Muscle of leg (tissue), 16 donors: ENCODE measurements at places on chromosomes 3 and 15.

DNA sequence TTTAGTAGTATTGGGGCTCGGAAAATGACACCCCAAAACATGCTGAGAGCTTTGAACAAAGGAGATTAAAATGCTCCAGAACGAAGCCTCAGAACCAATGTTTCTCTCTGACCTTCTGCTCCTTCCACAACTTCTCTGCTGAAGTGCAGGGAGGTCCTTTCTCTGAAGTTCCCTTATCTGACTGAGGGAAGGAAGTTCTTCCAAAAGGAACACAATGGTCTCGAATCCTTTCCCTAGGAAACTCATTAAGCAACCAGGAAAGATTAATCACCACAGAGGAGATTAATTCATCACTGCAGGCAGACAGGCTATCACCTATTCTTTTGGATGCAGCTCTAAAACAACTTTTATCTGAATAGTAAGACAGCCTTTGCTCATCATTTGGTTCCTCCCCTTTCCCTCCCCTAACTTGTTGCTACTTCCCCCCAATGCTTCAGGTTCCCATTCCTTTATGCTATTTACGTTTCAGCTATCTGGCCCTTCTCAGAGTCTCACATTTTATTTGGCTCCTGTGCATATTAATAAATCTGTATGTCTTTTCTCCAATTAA, 18.2 kb upstream of the WDR49 start:
- no peak overlapping the region for H3K27ac ChIP-seq
- H3K4me1 ChIP-seq, result no peaks in the 10 kb centered on the region
- H3K4me3 ChIP-seq, result no peak overlapping the region

GRCh38 chr3:118810499-118811035, 224.1 kb downstream of the IGSF11 start:
- H3K27ac ChIP-seq, result no peak overlapping the region
- no peaks in the 10 kb centered on the region for H3K4me1 ChIP-seq
- no peak overlapping the region for H3K4me3 ChIP-seq
- H3K36me3 ChIP-seq, result no peaks in the 10 kb centered on the region
- H3K27me3 ChIP-seq, result no peaks in the 10 kb centered on the region

- H3K27ac ChIP-seq, result no peak overlapping the region
- H3K4me1 ChIP-seq, result no peaks in the 10 kb centered on the region
- no peak for DNase-seq
- no peaks in the 10 kb centered on the region for H3K27me3 ChIP-seq
- H3K36me3 ChIP-seq, result no peaks in the 10 kb centered on the region
- no peak overlapping the region for H3K4me3 ChIP-seq
Measured at GRCh38 chr3:65963787-65964677, 74.7 kb downstream of the MAGI1 start.

DNA sequence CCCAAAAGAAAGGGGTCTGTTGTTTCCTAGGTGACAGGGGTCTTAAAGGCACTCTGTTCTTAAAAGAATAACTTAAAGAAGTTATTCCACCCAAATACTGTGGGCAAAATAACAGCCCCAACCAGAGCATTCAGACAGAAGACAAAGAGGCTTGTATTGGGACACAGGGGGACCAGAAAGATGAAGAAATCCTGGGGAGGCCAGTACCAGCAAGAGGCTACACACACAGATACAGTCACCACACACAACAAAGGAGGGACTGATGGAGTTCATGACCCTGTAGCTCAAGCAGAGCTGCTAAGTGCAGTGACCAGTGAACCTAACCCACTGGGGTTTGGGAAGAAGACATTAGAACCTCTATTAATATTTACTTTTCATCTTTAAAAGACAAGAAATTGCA, 59.0 kb downstream of the MTHFS start:
- H3K4me3 ChIP-seq, result no peak overlapping the region
- H3K4me1 ChIP-seq, result no peaks in the 10 kb centered on the region
- no peaks in the 10 kb centered on the region for H3K27me3 ChIP-seq
- no peak overlapping the region for H3K27ac ChIP-seq
- H3K36me3 ChIP-seq, result peaks cover 5% of the 10 kb centered on the region

DNA sequence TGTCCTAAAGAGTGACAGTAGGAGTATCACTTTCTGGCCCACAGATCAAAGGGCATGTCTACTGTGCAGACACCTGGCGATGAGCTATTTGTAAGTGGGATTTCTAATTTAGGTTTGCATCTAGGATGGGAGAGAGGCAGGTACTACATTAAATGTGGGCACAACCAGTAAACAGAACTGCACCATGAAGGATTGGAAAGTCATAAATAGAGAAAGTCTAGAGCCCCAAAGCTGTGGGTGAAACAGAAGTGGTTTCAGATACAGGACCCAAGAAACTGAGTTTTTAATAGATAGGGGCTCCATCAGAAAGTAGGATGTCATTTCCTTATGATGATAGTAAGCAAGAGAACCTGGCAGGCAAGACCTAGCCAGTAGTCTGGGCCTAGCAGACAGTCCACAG, 35.2 kb upstream of the SPPL2A start:
- DNase-seq, result no peak
- no peaks in the 10 kb centered on the region for H3K36me3 ChIP-seq
- no peaks in the 10 kb centered on the region for H3K27me3 ChIP-seq
- H3K4me1 ChIP-seq, result no peaks in the 10 kb centered on the region
- no peak overlapping the region for H3K27ac ChIP-seq
- no peak overlapping the region for H3K4me3 ChIP-seq

GRCh38 chr3:94520364-94520763, 457.5 kb downstream of the NSUN3 start:
- no peak overlapping the region for H3K4me3 ChIP-seq
- no peaks in the 10 kb centered on the region for H3K36me3 ChIP-seq
- H3K4me1 ChIP-seq, result no peaks in the 10 kb centered on the region

GRCh38 chr3:32423534-32423933, 31.9 kb downstream of the CMTM7 start:
- H3K4me3 ChIP-seq, result no peak overlapping the region
- peaks cover 47% of the 10 kb centered on the region for H3K4me1 ChIP-seq
- no peaks in the 10 kb centered on the region for H3K27me3 ChIP-seq
- no peak for DNase-seq
